ENCODE measurements at places on chromosomes 5 and 9.

- DNase-seq: no peak
Observed at GRCh38 chr9:102922526-102922925, 72.6 kb upstream of the CYLC2 start.

DNA sequence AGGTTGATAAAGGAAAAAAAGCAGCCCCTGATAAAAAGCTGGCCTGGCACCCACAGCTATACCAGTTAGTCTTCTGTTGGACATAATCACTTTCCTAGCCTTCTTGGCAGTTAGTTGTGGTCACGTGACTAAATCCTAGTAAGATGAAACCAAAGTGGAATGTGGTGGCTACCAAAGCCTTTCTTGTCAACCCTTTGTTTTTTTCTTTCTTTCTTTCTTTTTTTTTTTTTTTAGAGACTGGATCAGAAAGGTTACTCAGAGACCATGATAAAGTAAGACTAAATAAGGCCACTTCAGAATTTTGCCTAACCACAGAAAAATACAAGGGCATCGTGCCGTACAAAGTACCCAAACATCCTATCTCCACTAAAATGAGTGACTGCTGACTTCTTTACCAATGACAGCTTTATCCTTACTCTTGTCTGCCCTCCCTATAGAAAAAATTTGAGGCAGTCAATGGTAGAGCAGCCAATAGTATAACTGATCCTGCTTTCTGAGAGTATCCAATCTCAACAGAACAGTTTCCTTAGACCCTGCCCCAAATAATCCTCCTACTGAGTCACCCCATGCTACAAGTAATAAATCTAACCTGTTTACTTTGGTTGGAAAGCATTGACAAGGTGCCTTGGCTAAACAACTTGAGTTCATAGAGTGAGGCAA lies 14.2 kb upstream of the KIF27 start:
- DNase-seq: no peak

DNA sequence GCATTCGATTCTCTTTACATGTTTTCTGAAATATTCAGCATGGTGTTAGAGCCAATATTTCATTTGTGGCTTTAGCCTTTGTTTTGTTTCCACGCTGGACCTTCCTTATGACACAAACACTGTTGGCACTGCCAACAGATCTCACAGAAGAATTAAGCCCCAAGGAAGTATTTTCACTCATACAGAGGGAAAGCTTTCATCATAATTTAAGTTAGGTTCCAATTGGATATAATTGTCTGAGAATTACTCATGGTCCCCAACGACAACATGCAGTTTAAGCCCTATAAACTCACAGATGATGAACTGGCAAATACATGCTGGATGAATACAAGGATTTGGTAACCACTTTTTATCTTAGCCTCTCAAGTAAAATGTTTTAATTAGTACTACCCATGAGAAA lies 259.5 kb downstream of the EBF1 start:
- no peak for DNase-seq

- no peak for DNase-seq
Observed at GRCh38 chr5:51566953-51567352, 183.7 kb downstream of the ISL1 start.

- DNase-seq: no peak
Observed at GRCh38 chr5:126497506-126497905, 74.3 kb downstream of the GRAMD2B start.

- no peak for DNase-seq
Observed at GRCh38 chr5:122137702-122138101, 8.4 kb downstream of the ZNF474 start.

- no peak for DNase-seq
Observed at GRCh38 chr5:96709152-96709821, 47.1 kb downstream of the CAST start.

GRCh38 chr9:113311961-113312360 lies 8.8 kb upstream of the RNF183 start:
- no peak for DNase-seq

GRCh38 chr5:33277061-33277650 lies 163.6 kb upstream of the TARS1 start:
- DNase-seq: no peak

DNA sequence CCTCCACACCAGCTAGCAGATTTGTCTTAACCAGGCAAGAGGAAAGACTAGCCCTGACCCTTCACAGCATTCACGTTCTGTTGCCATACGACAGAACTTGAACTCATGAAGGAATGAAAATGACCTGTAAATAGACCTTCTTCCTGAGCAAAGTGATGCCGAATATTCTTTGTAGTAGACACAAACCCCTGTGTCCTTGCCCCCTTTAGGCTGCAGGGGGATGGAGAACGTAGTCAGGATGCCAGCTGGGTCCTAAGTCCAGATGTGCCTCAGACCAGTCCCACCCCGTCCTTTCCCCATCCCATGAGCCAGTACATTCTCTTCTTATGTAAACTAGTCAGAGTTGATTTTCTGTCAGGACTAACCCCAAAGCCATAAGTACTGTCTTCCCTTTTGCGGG lies 104.2 kb upstream of the SAP30L start:
- no peak for DNase-seq

DNA sequence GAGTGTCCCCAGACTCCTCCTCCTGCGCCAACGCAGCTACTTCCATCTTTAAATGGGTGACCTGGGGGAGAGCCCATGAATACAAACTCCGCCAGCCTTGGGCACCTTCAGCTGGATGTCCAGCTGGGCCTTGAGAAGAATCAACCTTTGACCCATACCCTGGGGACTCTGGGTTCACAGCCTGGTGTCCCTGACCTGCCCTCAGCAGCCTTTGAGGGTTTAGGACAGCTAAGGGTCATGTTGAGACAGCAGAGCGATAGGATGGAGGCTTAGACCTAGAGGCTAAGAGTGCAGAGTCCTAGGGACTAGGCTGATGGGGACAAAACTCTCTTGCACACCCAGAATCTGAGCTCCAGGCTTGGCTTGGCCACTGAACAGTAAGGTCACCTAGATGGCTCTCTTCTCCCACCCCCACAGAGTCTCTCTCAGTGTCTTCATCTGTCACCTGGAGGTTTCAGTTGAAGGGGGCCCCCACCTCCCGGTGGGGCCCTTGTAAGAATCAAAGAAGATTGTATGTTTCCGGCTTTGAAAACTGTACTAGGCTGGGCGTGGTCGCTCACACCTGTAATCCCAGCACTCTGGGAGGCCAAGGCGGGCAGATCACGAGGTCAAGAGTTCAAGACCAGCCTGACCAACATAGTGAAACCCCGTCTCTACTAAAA lies 6.7 kb upstream of the AQP3 start:
- no peak for DNase-seq

DNA sequence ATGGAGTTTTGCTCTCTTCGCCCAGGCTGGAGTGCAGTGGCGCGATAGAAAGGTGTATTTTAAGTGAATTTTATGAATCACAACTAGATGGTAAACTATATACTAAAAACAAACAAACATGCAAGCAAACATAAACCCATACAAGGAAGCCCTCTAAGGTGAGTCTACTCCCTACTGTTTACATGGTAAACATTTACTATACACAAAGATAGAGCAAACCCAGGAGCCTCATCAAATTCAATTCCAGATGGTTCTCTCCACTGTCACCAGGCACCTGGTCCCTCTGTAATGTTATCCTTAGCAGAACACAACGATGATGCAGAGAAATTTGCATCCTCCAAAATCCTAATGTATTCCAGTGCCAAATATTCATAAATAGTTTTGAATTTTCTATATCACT lies 17.9 kb downstream of the ANKH start:
- DNase-seq: no peak

DNA sequence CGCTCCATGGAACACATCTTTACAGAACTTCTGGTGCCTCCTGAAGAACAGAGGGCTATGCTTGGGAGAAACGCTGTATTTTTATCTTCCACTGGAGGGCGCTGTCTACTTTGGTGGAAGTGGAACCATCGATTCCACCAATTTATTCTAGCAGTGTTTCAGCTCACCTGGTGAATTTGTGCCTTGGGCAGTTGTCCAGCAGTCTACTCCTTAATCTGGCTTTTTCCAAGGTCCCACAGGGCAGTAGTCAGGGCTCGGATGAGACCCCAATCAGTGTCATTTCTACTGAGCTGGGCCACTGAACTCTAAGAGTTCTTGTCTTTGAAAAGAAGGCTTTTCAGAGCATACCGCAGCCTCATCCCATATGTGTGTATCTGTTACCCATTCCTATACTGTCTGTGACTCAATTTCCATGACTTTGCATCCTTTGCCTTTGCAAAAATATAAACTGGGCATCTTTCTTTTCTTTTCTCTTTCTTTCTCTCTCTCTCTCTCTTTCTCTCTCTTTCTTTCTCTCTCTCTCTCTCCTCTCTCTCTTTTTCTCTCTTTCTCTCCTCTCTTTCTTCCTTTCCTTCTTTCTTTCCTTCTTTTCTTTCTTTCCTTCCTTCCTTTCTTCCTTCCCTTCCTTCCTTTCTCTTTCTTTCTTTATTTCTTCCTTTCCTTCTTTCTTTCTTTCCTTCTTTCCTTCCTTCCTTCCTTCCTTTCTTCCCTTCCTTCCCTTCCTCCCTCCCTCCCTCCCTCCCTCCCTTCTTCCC lies 138.4 kb upstream of the ZNF618 start:
- DNase-seq: no peak
